ENCODE measurements at places on chromosomes 1 and 21.

DNA sequence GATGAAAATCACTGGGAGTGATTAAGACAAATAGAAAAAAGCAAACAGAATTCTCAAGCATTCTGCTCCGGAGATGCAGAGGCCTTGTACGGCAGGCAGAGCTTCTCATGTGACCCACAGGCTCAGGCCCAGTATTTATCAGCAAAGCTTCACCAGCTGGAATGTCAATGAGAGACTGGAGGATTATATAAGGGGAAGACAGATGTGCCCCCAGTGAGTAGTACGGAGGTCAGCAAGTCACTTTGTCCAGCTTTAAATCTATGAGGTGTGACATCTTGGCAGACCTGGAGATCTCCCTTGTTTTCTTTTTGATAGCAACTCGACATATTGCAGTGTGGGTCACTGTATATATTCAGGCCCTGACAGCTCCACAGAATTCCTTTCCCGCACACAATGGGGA, 106.8 kb downstream of the HHIPL2 start:
- no peak for DNase-seq

- DNase-seq, result no peak
Observed at GRCh38 chr1:84550826-84551225, 23.4 kb downstream of the CTBS start.

- DNase-seq, result no peak
Observed at GRCh38 chr21:39120876-39121599, 62.2 kb downstream of the PSMG1 start.

DNA sequence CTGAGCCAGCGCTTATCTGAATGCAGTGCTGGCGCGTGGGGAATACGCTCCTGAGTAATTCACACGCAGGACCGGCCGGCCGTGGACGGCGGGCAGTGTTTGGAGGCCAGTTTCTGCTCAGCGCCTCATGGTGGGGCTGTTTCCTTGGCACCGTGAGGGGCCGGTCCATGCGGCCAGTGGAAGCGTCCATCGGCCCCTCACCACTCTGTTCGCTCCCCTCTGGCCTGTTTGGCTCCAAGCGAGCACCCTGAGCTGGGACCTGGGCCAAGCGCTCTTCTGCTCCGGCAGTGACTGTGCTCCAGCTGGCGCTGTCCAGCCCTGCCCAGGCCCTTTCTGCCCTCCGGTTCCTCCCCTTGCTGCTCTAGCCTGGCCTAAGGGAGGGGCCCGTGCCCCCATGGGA, 16.3 kb upstream of the PLCH2 start:
- DNase-seq, result no peak

DNA sequence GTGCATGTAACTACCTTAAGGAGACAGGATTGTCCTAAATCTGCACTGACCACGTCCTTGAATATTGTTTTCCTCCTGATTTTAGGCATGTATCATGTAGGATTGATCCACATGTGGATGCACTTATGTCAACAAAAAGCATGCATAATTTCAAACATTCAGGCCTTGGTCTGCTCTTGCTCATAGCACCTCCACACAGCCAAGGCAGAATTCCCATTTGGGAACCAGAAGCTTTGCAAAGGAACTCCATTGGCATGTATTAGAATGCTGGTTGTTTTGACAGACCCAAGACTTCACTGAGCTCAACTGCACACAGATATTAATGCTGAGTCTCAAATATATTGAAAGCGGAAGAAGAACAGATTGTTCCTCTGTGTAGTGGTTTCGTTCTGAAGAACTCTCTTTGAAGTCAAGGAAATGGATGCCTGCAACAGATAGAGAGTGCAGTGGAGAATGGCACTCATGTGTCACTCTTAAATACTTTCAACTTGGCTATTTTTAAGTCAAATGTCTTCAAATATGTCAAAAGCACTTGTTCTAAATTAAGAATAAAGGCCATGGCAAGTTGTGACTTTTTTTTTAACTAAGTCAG, 387.6 kb downstream of the LTN1 start:
- DNase-seq, result no peak

- no peak for DNase-seq
Observed at GRCh38 chr1:93014168-93014567, 52.9 kb upstream of the DIPK1A start.

GRCh38 chr21:25619198-25619597, 11.9 kb upstream of the MRPL39 start:
- no peak for DNase-seq

DNA sequence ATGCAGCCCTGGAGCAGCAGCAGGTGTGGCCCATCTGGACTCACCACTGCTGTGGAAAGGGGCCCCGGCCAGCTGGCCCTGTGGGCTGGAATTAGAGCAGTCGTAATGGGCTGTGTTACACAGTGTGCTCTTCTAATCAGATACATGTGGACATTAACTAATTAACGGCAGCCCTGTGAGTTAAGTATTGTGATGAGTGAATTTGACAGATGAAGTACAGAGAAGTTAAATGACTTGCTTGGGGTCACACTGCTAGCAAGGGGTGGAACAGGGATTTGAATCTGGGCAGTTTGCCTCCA, 58.6 kb downstream of the MDM4 start:
- no peak for DNase-seq

GRCh38 chr1:176499671-176500070, 36.7 kb downstream of the PAPPA2 start:
- no peak for DNase-seq

- DNase-seq, result no peak
Observed at GRCh38 chr1:153951801-153952200, 5.3 kb upstream of the DENND4B start.

- no peak for DNase-seq
Observed at GRCh38 chr1:12147201-12147701, 19.5 kb upstream of the TNFRSF1B start.

- DNase-seq, result no peak
Observed at GRCh38 chr1:50667710-50668356, 244.6 kb upstream of the DMRTA2 start.

- no peak for DNase-seq
Observed at GRCh38 chr21:29077651-29078090, 4.2 kb upstream of the CCT8 start.

GRCh38 chr1:22104094-22104493, 38.8 kb downstream of the WNT4 start:
- DNase-seq, result no peak

- no peak for DNase-seq
Observed at GRCh38 chr1:84603223-84603622, 29.0 kb upstream of the CTBS start.

DNA sequence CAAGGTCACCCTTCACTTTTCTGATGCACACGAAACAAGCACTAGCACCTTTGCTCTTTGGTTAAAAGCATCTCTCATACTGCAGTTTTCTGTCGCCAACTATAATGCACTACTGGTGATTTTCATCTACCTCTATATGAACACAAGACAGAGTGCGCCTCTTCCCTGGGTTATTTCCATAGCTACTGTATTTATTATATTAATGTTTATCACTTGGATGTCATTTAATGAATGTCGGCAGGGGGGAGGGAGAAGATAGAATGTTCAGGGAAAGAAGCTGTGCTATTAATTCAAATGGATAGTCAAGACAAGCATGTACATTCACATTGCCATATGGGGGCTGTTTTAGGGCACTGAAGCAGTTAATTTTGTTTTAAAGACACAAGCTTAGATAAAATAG, 174.1 kb upstream of the SAMSN1 start:
- DNase-seq, result no peak

GRCh38 chr1:224431726-224432125, 2.9 kb downstream of the WDR26 start:
- no peak for DNase-seq

- DNase-seq, result no peak
Observed at GRCh38 chr1:2085080-2085479, 34.9 kb downstream of the PRKCZ start.

- no peak for DNase-seq
Observed at GRCh38 chr1:230054092-230054749, 12.8 kb upstream of the GALNT2 start.

GRCh38 chr1:23790696-23791515, at the start of gene LYPLA2:
LYPLA2 (plus strand) TSS chr1:23791145; CDS start chr1:23792683, 1,538 bp downstream.
- peak; percentile 73 for DNase-seq

- peak; percentile 45 for DNase-seq
Observed at GRCh38 chr1:9494936-9495758, 44.1 kb upstream of the SLC25A33 start.

- DNase-seq, result no peak
Observed at GRCh38 chr1:92476071-92476631, 10.6 kb downstream of the GFI1 start.

GRCh38 chr1:228765168-228765946, 30.1 kb downstream of the RHOU start:
- no peak for DNase-seq

GRCh38 chr1:234961456-234962339, 166.9 kb downstream of the TOMM20 start:
- peak; percentile 23 for DNase-seq
